ENCODE measurements at places on chromosomes 1 and 21. TPM values are rescaled to one million over a fixed set of nuclear protein-coding genes. Genes with fewer than 3 reads are reported as not detected.

TENT5C gene
- polyA plus RNA-seq: 33.4 TPM

ATPAF1 gene
- polyA plus RNA-seq: 55.1 TPM

ASAP3 gene
- 0.66 TPM for polyA plus RNA-seq

CD1B gene
- polyA plus RNA-seq: not detected
